ENCODE measurements at places on chromosomes 12 and 14.

DNA sequence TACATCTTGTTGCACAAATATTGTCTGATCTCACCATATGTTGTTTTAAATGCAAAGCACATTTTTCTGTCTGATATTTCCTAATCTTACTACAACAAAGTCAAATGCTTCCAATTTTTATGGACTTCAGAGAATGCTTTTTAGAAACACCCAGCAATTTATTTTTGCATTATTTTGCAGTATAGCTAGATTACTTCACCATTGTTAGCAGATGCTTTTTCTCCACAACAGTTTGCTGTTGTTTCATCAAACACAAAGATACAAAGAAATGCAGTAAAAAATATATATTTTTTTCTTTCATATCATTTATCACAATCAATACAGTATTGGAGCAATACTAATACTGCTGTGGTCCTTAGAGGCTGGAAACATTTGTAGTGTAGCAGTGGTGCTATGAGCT, 674.4 kb downstream of the TMTC2 start:
- no peak for DNase-seq

GRCh38 chr12:43824207-43824775, 11.6 kb upstream of the TMEM117 start:
- DNase-seq = no peak

GRCh38 chr12:127125607-127126259, 1141.2 kb upstream of the TMEM132C start:
- no peak for DNase-seq

DNA sequence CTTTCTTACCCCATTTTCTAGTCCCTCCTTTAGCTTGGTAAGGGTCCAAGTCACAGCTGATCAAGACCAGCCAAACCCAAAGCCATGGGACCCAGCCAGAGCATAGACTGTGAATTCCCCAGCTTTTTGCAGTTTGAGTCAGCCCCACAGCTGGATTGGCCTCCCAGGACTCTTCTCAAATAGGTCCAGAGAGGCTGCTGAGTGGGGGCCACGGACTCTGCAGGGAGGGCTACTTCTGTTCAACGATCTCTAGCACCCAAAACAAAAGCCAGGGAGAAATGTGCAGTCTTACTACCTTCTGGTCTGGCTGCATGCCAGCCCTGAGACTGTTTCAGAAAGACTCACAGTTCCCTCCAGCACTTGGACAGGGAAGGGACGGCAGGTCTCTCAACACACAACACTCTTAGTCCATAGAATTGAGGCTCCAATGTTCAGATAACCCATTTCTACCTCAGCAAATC, 1.6 kb downstream of the VDR start:
- DNase-seq = no peak

DNA sequence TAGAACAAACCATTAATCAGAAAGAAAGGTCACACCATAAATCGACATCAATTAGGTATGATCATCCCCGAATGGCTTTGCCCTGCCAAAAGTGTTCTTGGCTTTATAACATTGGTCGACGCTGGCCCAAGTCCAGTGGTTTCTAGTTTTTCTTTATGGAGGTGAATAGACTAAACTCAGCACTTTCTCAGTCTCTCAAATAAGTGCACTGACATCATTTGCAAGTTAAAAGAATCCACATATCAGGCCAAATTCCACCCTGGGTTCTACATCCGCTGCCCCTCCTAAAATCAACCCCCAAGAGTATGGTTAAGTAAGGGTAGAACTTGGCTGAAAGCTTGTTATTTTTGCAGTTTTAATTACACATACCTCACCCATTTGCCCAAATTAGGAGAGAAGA, 314.3 kb downstream of the C12orf75 start:
- no peak for DNase-seq

DNA sequence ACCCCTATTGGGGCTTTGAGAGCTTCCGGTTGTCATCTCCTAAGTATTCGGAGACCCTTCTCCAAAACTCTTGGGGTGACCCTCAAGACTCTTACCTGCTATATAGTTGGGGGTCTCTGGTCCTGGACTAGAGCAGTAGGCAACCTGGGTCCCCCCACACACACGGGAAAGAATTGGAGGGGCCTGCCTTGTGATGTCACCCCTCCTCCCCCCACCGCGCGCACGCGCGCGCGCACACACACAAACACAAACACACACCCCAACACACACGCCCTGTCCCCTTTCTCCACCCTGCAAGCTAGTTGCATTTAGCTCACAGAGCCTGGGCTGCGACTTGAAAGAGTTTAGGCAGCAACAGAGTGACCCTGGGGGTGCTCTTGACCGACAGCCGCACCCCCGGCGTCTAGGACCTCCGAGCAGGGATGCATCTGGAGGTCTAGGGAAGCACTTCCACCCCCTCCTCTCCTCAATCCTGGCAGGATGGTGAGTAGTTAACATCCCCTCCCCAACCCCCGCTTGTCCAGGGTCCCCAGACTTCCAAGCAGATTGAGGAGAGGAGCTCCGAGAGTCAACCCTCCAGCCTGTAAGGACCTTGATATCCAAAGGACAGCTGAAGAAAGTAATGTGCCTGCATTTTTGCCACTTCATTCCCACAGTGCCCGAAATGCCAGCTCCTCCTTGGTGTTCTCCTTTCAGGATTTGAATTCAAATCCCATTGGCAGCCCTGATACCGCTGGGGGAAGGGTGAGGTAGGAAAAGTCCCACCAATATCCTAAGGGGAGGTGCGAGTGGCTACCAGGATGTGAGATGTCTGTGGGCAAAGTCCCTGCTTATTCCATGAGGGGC, 1.4 kb upstream of the DNAJC14 start:
- no peak for DNase-seq

DNA sequence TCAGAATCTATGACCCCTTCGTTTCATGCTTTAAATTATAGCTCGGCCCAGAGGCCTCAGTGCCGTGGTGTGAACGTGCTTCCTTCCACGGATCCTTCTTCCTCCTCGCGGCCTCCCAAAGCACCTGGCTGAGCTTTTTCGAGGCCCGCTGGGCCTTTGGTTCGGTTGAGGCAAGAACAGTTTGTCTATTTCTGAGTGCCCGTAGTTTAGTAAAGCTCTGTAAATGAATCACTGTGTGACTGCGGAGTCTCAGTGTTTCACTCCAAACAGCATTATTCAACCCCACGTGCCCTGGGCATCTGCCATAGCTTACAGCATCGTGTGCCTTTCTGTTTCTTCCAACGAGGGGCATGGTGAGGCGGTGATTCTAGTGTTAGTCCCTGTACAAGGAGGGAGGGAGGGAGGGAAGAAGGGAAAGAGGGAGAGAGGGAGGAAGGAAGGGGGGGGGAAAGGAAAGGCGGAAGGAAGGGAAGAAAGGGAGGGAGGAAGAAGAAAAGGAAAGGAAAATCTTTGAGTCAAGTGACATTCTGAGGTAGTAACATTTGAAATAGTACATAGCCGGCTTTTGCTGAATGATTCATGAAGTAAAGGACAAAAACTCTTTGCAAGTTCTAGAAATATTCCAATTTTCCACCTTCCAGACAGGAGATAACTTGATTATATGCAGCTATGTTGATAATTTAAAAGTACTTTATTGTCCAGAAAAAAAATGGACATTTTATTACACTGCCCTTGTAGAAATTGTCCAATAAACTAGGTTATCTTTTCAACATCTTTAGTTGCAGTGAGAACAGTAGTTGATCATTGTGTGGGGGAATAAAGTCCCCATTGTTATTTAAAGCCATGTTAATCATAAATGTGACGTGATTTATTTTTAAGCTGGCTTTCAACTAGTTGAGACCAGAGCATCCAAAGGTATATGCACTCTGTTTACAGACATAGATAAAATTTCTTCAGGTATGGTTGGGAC, 1.2 kb upstream of the TRIM9 start:
- DNase-seq = peak; percentile 64

- no peak for DNase-seq
These were observed 1.9 kb downstream of the TDRD9 start for GRCh38 chr14:103930051-103930604.

DNA sequence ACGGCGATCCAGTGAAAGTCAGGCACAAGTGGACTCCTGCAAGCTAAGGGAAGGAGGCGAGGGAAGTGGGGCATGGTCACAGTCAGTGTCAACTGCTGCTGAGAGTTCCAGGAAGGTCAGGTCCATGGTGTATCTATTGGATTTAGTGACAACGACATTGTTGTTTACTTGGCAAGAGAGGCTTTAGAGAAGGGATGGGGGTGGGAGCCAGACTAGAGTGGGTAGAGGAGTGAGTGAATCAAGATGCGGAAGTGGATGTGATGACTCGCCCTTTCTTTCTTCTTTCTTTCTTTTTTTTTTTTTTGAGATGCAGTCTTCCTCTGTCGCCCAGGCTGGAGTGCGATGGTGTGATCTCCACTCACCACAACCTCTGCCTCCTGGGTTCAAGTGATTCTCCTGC, 12.5 kb downstream of the P2RX7 start:
- no peak for DNase-seq

GRCh38 chr14:91170504-91171121, 56.7 kb downstream of the DGLUCY start:
- DNase-seq = no peak

DNA sequence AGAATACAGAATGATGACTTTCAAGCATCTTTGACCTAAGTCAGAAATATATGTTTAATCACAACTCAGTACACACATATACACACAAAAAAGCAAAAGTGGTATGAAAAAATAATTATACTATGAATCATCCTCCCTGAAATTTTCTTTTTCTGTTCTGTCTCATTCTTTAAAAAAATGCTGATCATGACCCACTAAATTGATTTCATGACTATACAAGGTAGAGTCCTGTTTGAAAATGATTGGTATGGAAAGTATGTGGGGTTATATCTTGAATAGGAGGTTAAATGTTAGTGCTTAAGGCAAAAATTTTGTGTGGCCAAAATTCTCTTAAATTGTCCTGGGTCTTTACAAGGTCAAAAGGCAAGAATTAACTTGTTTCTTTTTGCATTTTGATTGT, 80.4 kb downstream of the SUDS3 start:
- no peak for DNase-seq

- DNase-seq = no peak
These were observed at the start of gene FGF23 for GRCh38 chr12:4379405-4379804. Gene FGF23, minus strand, starts transcription at chr12:4379712. Its CDS starts 130 bp downstream, at chr12:4379582.

- DNase-seq = no peak
These were observed 36.3 kb downstream of the DTX1 start for GRCh38 chr12:113092607-113093408.

GRCh38 chr14:49897965-49898364, 5.1 kb downstream of the ARF6 start:
- DNase-seq = peak; percentile 55

- DNase-seq = no peak
These were observed 379.7 kb upstream of the DDHD1 start for GRCh38 chr14:53532853-53533252.

DNA sequence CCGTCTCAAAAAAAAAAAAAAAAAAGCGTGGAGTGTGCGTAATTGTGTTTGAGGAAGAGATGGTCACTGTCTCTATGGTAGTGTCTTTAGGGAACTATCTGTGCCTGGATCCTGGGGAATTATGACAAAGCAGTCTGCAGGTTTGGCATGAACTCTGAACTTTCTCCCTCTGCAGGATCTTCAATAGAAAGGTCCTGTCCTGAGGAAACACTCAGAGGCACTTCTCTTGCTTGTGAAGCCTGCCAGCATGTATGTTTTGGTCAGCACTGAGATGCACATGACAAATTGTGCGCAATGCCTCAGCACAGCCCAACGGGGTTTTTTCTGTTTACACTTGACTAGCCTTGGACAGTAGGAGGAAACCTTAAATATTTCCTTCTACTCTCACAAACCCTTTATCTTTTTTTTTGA, 46.6 kb downstream of the ATF7 start:
- no peak for DNase-seq

GRCh38 chr12:115322275-115322674, 638.3 kb upstream of the TBX3 start:
- no peak for DNase-seq

DNA sequence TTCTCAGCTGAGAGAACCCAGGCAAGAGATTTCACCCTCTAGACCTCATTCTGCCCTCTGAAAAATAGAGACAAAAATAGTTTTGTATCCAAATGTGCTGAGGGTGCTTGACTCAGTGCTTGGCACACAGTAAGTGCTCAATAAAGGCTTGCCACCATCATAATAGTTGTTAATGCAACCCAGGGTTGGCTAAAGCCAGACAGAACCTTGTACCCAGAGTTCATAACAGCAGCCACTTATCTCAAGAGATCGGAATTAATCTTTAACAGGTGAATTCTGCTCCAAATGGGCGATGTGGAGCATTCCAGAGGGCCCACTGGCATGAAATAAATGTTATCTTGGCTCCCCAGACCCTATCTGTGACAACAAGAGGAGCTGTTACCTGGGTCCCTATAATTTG, 2.9 kb downstream of the TRPV4 start:
- DNase-seq = no peak

Data from NCI-H2029 treated with DMSO at 0.1 percent for 48 hours (cell line).